ENCODE measurements at places on chromosomes 3 and 15.

DNA sequence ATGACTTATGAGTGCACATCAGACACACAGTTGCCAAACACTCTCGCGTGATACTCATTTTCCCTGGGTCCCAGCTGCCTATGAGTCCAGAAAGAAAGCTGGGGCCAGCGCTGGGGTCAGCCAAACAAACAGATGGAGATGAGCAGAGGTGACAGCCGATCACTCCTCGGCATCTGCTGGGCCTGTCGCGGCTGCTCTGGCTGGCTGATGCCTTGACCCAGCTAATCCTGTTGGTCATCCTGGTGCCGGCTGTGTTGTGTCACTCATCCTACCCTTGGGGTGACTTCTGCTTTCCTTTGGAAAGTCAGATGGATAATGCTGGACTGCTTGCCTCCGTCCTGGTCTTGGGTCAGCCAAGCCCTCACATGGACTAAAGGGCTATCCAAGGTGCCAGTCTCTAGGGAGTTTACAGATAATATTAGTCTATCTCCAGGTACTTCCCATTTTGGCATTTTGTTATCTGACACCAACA lies 105.3 kb upstream of the PDZRN3 start:
- DNase-seq: no peak

- no peak for DNase-seq
Measured at GRCh38 chr3:30408105-30408557, 198.3 kb upstream of the TGFBR2 start.

GRCh38 chr15:42279234-42279723 lies 6.0 kb upstream of the TMEM87A start:
- DNase-seq: no peak

DNA sequence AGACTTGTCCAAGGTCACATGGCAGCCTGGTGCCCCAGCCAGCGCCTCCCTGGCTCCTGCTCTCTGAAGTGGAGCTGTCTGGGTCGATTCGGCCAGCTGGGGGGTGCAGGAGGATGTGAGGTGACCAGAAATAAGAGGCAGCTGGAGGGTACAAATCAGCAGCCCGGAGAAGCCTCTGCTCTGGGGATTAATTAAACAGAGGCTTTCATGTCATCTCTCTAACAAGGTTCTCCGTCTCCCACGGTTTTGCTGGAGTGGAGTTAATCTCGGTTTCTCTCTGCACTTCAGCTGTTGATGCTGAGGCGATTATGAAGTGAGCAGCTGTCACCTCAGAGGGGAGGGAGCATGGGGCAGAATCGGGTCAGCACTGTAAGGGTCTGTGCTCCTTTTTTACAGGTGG lies 236.8 kb downstream of the TLE3 start:
- no peak for DNase-seq
